ENCODE measurements at places on chromosomes 2 and 18.

GRCh38 chr2:23427350-23427749 lies 42.4 kb downstream of the KLHL29 start:
- no peak for DNase-seq

- DNase-seq: no peak
Observed at GRCh38 chr2:126686841-126687485, 31.0 kb downstream of the GYPC start.

DNA sequence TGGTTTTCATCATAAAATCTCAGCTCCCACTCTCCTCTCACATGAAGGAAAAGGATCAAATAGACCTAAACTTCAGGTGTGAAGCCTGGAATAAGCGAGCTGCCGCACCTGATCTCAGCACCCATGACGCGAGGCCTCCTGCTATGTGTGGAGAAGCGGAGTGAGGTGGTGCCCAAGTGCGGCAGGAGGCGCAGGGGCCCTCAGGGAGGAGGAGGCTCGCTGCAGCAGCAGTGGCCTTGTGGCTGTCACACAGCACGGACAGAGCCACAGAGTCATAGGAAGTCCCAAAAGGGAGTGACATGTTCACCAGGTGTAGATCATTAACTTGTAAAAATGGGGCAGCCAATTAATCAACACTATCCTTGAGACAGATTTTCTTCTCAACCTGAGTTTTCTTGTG lies 9.1 kb downstream of the SCLY start:
- DNase-seq: no peak

DNA sequence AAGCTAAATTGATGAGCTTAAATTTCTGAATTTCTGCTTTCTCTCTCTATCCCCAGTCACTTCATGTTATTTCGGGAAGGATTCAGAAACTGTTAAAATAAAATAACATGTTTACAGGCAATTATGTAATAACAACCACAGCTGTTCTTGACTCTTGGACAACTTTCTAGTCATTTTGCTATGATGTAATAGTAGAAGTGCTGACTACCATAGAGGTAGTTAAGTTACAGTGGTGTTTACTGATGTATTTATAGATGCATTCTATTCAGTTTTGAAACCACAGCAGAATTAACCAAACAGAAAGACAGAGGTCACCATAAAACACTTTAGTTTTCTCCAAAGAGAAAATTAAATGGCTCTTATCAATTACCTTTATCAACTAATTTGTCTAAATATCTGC lies 1292.0 kb upstream of the CHAC2 start:
- DNase-seq: no peak
